ENCODE measurements at places on chromosomes 5 and 9.

DNA sequence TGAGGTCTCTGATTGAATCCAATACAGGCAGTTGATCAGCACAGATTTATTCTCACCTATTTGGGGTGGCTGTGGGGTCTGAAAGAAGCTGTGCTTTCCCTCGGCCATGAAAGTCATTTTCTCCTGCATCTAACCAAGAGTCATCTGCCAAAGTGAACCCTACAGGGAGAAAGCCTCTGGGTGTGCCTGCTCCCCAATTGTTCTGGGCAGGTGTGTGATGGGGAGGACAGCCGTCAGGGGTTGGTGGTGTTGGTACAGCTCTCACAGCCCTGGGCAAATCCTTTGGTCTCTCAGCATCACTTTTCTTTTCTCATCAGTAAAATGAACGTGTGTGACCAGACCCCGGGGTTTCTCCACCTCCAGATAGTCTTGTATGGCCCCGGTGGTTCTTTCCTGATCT lies 2.5 kb downstream of the PHF2 start:
- DNase-seq: no peak

- no peak for DNase-seq
These were observed 63.0 kb upstream of the TAF11L2 start for GRCh38 chr5:17434982-17435381.

GRCh38 chr5:113514289-113514635 lies 768 bp downstream of the YTHDC2 start:
- DNase-seq: no peak

DNA sequence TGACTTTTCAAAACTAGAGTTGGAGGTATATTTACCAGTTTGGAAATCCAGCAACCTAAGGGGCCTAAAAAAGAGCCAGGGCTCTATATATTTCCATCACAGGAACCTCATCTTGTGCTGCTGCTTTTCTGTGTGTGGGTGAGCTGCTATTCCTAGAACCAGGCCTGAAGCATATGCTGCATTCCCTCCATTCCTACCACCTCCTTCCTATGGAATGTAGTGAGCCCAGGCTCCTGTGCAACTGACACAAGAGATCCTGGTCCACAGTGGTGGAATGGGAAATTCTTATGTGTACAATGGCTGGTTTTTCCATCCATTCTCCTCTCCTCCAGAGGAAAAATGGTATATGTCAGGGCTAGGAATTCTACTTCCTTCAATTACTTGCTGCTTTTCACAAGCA lies 39.1 kb downstream of the SPEF2 start:
- DNase-seq: no peak

GRCh38 chr5:53406630-53407316 lies 73.7 kb upstream of the FST start:
- no peak for DNase-seq

DNA sequence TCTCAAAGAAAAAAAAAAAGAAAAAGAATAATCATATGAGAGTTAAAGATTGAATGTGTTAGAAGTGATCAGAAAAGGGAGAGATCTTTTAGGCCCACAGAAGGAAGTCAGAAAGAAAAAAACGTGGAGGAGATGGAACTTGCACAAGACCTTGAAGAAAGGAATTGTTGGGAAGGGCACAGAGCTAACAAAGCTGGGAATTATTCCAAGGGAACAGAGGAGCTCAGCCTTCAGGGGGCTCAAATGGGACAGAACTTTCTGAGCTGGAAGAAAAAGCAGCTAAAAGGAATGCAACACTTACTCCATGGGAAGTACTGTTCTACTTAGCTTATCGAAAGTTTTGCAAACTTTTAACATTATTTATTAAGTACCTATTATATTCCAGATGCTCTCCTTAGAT lies 153.4 kb upstream of the ADRA1B start:
- DNase-seq: no peak

GRCh38 chr5:4983701-4984100 lies 156.4 kb upstream of the ADAMTS16 start:
- DNase-seq: no peak

- no peak for DNase-seq
These were observed 106.6 kb upstream of the PITX1 start for GRCh38 chr5:135140446-135141204.

DNA sequence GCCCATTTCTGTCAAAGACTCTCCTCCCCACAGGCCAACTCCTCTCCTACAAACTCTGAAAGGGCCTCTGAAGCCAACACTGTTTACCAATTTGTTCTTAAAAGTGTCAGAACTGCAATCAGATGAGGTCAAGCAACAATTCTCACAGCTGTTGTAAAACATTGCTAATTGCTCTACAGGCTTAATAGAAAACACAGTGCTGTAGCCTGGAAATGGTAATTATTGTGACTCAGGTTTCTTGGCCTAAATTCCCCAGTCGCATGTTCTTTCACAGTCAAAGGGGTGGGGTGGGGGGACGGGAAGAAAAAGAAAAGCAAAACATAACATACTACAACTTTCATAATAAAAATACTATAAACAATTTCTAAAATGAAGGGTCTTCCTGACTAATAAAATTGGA lies 343.2 kb downstream of the DMAC1 start:
- no peak for DNase-seq

DNA sequence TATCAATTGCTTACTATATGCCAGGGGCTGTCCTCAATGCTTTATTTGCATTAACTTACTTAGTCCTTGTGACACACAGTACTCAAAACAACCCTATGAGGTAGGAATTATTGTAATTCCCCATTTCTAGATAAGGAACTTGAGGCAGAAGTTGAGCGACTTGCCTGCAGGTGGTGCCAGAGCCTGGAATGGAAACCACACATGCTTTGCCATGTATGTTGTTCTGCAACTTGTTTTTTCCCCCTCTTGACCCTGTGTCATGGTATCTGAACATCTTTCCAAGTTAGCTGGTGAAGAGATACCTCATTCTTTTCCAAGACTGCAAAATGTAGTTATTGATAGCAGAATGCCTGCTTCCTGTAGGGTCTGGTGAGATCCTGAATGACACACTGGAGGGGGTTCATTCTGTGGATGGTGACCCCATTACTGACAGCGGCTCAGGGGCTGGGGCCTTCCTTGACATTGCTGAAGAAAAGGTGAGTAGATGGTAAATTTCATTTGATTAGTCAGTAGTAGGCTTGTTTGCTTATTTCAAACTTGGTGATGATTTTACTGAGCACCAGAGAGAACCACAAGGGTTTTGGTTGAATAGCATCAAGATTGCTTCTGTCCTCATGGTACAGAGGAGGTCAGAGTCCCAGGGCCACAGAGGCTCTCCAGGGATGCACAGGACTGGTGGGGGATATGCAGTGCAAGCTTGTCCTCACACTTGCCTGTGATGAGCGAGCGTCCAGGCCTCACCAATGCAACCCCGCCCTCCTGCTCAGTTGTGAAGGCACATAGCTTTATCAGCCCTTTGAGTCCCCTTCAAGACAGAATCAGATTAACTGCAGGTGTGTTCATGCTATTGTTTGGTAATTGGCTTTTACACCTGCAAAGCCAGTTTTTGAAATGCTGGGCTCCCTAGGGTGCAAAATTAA lies 57.0 kb downstream of the COL15A1 start:
- peak; percentile 34 for DNase-seq

GRCh38 chr5:152990649-152991048 lies 499.8 kb upstream of the GRIA1 start:
- DNase-seq: no peak

- no peak for DNase-seq
These were observed 75.7 kb upstream of the SNX2 start for GRCh38 chr5:122699201-122699600.

DNA sequence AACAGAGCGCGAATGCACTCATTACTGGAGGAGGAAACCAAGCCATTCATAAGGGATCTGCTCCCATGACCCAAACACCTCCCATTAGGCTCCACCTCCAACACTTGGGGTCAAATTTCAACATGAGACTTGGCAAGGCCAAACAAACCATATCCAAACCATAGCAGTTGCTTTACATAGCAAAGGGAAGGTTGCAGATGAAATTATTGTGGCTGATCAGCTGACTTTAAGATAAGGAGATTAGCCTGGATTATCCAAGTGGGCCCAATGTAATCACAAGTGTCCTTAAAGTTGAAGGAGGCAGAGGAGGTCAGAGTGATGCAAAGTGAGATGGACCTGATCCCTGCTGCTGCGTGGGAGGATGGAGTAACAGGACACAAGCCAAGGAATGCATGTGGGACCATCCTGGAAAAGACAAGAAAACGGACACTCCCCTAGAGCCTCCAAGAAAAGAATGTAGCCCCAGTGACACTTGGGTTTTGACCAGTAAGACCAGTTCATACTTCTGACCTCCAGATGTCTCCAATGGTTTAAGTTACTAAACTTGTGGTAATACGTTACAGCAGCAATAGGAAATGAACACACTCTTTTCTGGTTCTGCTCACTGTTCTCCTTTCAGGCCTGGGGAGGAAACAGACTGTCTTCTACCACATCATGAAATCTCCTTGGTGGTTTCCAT lies 167.3 kb downstream of the GNAQ start:
- no peak for DNase-seq

- DNase-seq: no peak
These were observed 211.6 kb downstream of the MAPKAP1 start for GRCh38 chr9:125495172-125496119.

DNA sequence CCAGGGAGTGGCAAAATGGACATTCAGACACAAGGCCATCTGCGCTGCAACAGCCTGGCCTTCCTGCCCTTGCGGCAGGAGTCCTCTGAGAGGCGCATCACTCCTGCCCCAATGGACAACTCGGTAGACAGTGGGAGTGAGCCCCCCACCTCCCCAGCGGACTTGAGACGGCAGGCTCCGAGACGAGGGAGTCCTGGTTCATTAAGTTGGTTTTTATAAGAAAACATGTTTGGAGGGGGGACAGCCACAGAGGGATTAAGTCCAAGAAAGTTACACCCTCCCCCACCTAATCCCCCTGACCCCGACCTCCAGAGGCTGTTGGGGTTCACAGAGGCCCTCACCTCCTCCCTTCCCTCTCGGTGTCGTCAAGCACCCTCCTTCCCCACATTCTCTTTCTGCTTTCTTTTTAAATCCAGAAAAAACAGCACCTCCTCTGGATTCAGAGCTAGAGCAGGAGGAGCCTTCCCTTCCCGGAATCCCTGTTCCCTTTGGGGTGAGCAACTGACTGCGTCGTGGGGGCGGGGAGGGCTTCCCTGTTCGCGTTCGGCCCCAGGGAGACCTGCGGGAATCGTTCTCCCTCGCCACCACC lies 1.8 kb upstream of the EGR1 start:
- peak; percentile 43 for DNase-seq

All from NCI-H1694 (cell line).